ENCODE measurements at places on chromosomes 3 and 15.

DNA sequence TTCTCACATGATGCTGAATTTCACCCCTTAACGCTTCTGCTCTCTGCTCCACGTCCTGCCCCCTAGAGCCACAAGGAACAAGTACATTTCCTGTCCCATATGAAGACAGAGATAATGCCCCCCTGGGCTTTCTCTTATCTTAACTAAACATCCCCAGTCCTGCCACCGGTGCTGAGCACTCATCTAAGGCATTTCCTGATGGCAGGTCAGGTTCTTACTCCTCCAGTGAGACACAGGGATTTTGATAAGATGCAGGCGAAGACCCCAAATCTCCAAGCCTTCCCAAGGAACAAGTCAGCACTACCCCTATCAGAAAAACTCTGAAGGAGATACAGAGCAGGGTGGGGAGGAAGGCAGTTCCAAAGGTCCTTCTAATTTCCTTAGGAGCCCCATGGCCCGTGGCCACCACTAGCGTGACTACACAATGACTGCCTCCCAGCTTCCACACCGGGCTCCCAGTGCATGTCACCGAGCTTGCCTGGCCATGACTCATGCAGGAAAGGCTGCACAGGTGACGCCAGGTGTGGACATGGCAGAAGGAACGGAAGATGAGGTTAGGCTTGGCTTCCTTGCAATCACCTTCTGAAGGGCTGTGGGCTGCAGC, 152.9 kb downstream of the XXYLT1 start:
- no peak for DNase-seq

DNA sequence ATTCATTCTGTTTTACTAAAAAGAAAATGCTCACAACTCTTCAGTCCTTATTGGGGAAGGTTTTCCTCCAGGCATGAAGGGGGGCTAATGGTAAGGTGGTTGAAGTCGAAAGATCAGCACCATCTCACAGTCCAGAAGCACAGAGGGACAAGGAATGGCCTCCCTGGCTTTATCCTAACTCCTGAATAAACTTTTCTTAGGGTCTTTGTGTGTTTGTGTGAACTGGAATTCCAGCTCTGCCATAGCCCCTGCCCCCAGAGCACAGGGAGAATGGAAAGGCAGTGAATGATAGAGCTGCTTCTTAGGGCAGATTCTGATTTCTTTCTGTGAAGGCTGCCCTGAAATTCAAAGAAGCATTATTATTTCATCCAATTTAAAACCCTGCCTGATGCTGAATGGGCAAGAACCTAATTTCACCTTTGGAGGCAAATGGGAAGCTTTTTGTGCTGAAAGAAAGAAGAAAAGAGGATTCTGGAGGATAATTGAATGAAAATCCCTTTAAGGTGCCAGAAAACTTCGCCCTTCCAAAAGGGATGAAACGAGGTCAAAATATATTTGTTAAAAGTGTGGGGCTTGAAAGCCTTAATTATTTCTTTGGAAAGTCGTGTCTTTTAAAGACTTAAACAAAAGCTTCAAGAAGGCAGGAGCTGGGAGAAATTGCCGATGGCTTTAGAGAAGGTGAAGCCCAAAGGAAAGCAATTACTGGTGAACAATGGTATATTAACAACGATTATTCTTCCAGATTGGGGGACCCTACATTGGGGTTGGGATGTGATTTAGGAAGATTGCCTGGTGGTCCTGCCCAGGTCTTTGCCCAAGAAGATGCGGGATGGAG, 259.9 kb upstream of the RGMA start:
- no peak for DNase-seq

- no peak for DNase-seq
Observed at GRCh38 chr3:196120291-196120951, 38.5 kb upstream of the TFRC start.

GRCh38 chr15:63992300-63992699, 54.0 kb downstream of the DAPK2 start:
- no peak for DNase-seq

GRCh38 chr3:159839561-159840379, 148.9 kb upstream of the IL12A start:
- no peak for DNase-seq

DNA sequence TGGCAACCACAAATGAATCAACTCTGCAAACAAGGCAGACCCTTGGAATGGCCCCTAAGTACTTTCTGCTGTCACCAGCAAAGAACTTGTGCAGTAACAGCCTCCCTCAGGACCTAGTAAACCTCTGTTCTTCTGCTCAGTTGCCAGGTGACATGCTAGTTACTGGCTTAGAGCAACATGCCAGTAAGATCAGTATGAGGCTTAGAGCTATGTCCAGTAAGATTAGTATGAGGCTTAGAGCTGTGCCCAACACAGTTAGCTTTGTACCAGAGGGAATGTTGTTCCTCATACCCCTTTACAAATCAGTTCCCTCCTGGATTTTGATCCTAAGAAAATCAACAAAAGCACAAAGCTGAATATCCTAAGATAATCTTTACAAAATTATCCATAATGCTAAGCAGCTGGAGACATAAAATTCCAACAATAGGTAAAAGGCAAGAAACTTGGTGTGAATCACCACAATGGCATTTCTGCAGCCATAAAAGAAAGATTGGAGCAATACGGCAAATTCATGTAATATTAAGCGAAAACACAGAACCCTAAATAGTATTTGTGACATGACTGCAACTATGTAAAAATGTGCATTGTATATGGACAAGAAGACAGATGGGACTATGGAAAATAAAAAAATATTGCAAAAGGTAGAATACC, 107.3 kb upstream of the LPP start:
- no peak for DNase-seq

- no peak for DNase-seq
Observed at GRCh38 chr3:42704136-42704841, 1.7 kb upstream of the HHATL start.

GRCh38 chr3:127785711-127786265, 36.5 kb downstream of the MGLL start:
- DNase-seq, result no peak

GRCh38 chr15:77633913-77634265, 1.2 kb upstream of the LINGO1 start:
- no peak for DNase-seq

DNA sequence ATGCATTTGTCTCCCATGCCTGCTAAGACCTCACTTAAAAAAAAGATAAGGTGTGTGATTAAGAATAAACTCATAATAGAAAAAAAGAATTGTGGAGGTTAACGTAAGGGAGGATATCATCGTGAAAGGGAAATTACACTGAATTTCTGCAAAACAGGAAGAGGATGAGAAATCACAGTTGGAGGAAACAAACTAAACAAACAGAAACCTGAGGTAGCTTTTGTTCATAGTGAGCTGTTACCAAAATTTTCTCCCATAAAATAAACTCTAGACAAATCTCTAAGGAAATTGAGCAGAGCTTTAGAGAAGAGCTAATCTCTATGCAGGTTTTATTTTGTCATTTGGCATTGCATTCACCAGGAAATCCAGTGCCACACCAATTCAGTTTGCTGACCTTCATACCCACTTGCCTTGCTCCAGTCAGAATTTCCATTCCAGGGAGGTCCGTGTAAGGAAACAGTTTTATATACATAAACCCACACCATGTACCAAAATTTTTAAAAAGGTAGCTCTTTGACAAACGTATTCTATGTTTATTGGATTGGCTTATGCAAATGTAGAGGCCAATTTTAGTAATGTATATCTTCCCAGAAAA, 231.2 kb downstream of the MBNL1 start:
- DNase-seq, result no peak

GRCh38 chr3:146838221-146838620, 233.1 kb upstream of the PLSCR5 start:
- no peak for DNase-seq

DNA sequence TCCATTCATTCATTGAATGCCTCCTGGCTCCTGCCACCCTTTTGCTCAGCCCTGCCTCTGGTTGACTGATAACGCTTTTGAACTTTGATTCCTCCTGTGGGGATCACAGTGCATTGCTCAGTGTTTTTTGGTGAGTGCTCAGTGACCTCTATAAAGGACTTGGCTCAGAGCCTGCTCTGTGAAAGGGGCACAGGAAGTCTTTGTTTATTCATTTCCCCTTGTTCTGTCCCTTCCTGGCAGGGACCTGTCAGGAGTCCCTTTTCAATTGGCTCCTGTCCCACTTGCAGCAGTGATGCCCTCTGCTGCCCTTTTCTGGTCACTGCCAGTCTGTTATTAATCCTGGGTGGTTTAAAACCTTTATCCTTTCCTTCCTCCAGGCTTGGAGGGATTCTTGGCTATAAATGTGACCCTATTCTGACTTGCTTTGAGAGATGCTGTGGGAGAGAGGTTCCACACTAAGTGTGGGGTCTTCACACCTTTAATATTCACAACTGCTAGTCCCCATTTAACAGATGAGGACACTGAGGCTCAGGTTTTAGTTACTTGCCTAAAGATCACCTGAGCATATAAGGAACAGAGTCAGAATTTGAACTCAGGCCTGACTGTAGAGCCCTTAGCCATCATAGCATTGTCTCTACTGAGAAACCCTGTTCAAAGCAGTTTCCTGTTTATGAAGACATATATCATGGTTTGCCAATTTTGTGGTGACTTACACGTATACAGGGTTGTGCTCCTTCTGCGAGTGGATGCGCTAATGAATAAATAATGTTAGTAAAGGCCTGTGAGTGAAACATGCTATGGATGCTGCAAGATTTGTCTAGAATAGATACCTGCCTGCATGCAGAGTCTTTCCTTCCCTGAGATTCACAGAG, 23.2 kb upstream of the TATDN2 start:
- DNase-seq, result peak; percentile 45

- DNase-seq, result no peak
Observed at GRCh38 chr3:110856916-110857315, 214.7 kb upstream of the NECTIN3 start.

- no peak for DNase-seq
Observed at GRCh38 chr3:195916991-195917390, 8.6 kb upstream of the TNK2 start.

- DNase-seq, result no peak
Observed at GRCh38 chr3:151434151-151434890, 26.5 kb downstream of the IGSF10 start.

GRCh38 chr3:50212971-50213370, 7.9 kb downstream of the SLC38A3 start:
- DNase-seq, result no peak

GRCh38 chr3:47578119-47578632, 489 bp downstream of the CSPG5 start:
- DNase-seq, result no peak

DNA sequence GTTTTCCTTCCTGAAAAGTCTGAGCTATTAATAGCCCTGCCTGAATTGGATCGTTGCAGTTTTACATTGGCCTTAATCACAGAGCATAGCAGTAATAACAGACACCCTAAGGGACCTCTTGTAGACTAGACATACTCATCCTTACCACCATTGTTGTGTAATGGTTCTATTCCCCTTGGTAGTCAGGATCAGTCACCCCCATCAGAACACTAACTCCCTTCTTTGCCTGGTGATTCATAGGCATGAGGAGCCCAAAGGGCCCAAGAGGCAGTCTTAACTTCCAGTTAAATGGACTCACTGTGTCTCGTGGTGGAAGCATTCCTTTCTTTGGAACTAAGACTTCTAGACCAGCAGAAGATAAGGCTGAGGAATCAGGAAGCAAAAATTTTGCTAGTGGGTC, 20.2 kb downstream of the CGGBP1 start:
- DNase-seq, result no peak

GRCh38 chr3:74067296-74067695, 442.6 kb upstream of the PDZRN3 start:
- DNase-seq, result no peak

DNA sequence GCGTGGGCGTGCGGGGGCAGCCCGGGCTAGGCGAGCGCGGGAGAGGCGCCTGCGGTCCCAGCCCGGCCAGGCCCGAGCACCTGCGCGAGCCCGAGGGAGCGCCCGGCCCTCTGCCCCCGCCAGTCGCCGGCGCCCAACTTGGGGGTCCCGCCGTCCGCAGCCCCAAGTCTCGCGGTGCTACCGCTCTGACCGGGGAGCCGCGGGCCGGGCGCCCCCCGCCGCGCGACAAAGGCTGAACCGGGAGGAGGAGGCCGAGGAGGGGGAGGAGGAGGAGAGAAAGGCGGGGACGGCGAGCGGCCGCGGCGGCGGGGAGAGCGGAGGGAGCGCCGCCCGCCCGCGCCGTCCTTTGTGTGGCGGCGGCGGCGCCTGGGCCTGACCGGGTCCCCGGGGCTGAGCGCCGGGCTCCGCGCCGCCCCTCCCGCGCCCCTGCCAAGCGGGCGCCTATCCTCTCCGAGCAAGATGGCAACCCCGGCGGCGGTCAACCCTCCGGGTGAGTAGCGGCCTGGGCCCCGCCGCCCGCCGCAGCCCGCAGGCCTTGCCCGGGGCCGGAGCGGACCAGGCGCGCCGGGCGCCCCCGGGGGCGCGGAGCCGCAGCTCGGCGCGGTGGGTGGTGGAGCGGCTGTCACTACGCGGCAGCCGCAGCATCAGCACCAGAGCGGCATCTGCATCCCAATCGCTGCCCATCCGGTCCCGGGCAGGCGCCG, at the start of gene ARNT2:
Gene ARNT2 (plus strand): TSS at position 326 of the 704 bp plus-strand sequence. CDS start 134 bp downstream, at position 460.
- no peak for DNase-seq

DNA sequence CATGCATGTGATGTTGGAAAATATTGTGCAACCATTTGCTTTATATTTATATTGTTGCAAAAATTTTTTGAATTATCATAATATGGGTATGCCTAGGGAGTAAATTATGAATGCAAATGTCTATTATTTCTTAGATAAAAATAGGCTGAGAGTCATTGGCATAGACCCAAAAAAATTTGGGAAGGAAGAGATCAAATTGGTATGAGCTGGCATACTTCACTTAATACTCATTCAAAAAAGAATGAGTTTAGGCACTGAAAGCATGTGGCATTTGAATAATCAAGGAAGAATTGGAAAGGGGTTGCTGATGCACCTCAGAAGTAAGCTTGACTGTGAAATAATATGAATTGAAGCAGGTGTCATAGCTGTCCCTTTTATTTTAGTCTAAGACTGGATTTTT, 764.0 kb upstream of the DPPA4 start:
- no peak for DNase-seq

DNA sequence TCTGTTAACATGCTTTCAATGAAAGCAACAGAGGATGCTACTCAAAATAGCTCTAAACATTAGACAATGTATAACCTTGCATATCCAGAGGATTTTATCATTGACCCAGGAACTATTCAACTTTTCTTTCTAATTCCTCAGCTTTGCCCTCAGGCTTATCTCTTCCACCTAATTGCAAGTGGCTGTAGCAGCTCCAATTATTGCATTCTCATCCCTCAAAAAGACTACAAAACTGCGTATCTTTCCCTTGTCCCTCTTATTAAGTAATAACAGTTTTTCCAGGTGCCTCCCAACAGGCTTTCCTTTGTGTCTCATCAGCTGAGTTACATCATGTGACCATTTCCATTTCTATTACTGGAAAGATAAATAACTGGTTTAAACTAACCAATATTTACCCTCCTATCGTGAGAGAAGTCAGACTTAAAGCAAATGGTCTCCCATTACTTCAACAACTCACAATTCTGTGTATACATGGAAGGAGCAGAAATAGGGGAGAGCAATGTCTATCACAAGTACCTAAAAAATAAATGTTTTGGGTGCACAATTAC, 78.0 kb upstream of the MBNL1 start:
- no peak for DNase-seq

DNA sequence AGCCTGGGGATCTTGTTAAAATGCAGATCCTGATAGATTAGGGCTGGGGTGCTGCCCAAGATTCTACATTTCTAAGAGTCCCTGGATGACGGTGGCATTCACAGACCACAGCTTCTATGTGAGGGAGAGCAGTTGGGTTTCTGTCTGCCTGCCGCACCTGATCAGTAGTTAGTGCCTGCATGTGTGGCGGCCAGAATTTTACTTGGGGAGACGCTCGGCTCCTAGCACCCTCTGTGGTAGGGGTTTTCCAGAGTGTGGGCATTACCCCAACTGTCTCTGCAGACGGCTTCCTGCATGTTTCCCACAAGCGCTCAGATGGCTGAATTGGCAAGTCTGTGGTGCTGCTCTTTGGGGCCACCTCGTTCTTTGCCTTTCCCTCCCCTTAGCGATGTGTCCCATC, 8.3 kb downstream of the GHRL start:
- DNase-seq, result peak; percentile 7

All from stimulated activated CD4-positive, alpha-beta T cell treated with anti-CD3 and anti-CD28 coated beads, Interleukin-1b, Interleukin-23, amount 100 ng/mL, for 1 hour (primary cell).